ENCODE measurements at places on chromosomes 6 and 20.

GRCh38 chr6:155444952-155445903, 10.4 kb downstream of the NOX3 start:
- DNase-seq = no peak

- no peak for DNase-seq
Observed at GRCh38 chr20:49563015-49563980, 4.6 kb downstream of the PTGIS start.

DNA sequence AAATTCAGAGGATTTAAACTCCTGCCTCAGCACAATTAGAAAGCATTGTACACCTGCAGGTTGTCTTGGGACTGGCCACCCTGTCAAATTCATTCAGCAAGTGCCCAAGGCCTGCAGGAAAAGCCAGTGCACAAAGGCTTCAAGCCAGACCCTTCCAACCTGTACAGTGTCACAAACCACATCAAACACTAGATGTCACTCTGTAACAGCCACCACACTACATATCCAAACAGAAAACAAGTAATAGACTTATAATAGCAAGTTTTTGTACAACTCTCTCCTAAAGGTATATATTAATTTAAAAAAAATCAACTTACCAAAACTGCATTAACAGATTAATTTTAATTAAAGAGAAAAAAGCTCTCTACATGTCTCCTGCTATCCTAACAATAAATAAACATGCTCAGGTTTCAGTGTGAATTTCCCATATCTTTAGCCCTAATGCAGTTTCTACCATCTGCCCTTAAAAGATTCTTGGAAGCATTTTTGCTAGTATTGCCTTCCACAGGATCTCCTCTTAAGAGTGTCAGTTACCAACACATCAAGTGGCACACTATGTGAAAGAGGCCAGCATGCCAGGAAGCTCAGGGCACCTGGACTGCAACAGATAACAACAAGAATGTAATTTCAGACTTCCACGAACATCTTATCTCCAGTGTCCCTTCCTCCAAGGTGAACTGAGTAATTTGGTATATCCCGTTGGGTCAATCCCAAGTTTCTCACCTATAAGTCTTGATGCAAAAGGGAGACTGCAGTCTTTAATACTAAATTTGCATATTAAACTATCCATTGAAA, 47.5 kb downstream of the RALGAPA2 start:
- peak; percentile 21 for DNase-seq

GRCh38 chr6:18388942-18389341, 1.8 kb downstream of the RNF144B start:
- no peak for DNase-seq

DNA sequence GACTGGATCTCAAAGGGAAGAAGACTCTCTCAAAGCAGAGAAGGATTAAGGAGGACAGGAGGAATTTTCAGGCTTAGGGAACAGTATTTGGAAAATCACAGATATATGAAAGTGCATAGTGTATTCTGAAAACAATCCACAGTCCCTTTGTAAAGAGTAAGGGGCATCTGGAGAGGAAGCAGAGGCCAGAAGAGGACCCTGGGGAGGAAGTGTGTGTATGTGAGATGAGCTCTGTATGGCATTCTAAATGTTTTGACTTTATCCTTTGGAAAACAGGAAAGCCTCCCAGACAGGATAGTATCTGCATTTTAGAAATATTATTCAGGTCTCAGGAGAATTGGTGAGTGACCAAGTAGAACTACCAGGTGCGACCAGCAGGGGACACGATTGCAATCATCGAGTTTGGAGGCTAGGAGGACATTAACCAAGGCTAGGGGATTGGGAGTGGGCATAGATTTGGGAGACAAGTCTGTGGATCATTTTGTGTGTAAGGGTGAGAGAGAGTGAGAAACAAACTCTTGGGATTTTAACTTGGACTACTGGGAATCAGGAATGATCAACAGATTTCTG, 38.3 kb upstream of the FAM184A start:
- DNase-seq = no peak

GRCh38 chr20:59470521-59470920, 133.8 kb upstream of the PHACTR3 start:
- DNase-seq = no peak

- no peak for DNase-seq
Observed at GRCh38 chr20:64236137-64237088, 19.1 kb upstream of the PCMTD2 start.

DNA sequence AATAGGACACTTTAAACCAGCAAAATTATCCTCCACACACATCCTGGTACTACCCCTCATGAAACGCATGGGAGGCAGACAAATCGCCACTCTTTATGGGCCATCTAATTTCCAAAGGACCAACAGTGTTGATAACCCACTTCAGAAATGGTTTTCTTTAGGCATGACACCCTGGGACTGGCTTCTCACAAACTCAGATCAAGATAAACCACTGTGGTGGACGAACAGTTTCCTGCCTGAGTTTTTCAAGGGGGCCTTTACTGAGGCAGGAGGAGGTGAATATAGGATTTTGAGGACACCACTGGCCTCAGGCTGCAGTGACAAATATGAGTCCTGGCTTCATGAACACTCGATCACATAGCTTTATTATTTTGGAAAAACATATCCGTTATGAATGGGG, 26.0 kb downstream of the TRAM2 start:
- no peak for DNase-seq

- DNase-seq = no peak
Observed at GRCh38 chr6:128601060-128601459, 80.7 kb upstream of the PTPRK start.

DNA sequence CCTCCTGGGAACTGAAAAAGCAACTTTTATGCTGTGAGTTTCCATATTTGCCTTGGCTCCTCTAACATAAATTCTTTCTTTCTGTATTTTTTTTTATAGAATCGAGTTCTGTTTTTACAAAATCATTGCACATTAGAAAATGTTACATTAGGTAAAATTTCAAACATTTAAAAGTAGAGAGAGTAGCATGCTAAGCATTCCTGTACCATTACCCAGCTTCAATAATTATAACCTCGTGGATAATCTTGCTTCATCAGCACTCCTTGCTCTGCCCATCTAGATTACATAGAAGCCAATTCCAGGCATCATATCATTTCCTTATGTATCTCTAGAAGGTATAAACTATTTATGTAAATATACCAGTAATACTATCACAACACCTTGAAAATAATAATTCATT, 15.4 kb upstream of the FBXO30 start:
- DNase-seq = no peak

- no peak for DNase-seq
Observed at GRCh38 chr20:22070610-22071058, 365.2 kb downstream of the PAX1 start.

GRCh38 chr6:73610444-73611275, 43.1 kb downstream of the SLC17A5 start:
- no peak for DNase-seq

DNA sequence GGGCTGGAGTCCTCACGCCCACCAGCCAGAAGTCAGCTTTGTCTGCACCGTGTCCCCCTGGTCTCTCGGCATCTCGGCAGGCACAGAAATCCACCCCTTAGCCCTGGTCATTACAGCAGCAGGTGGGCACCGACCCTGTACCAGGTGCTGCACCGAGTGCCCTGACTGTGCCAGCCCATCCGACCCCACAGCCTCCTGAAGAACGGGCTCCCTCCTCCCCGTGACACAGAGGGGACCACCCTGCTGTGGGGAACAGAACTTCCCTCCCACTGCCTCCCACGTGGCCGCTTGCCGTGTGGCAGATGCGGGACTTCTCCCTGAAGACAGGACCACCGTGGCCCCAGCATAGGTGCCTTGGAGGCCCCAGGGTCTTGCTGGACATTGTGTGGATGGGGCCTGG, 161.2 kb downstream of the TAF4 start:
- DNase-seq = no peak

DNA sequence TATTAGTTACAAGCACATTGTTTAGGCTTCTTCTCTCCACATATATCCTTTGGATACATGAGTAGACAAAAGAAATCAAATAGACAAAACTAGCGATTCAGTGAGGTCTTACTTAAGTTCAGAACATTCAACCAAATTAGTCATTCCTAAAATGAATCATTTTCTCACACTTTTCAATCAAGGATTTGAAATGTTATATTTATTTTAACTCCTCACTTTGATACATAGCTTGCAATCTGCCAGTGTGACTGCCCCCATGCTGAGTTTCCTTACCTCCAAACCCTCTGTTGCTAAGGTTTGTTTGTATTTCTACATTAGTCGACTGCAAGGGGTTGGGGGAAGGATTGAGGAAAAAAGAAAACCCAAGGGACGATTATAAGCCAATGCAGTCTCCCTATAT, 3.5 kb upstream of the MOXD1 start:
- no peak for DNase-seq

DNA sequence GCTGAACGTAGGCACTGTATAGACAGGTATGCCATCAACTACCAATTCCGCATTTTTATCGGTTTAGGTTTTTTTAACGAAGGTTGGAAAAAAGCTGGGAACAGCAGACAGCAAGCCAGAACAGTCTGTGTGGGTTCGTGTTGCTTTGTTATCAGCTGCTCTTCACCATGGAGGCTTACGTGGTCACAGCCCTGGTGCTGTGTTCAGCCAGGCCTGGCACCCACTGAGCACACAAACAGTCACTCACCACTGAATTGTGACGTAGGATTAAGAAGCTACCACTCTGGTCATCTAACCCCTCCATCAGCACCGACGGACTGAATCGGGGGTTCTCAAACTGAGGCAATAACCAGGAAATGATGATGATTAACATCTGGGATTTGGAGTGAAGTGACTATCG, 13.2 kb downstream of the FAM210B start:
- DNase-seq = no peak

GRCh38 chr20:59948828-59949720, 8.9 kb downstream of the FAM217B start:
- DNase-seq = peak; percentile 41

- no peak for DNase-seq
Observed at GRCh38 chr20:49287555-49288249, 9.8 kb upstream of the ZNFX1 start.

DNA sequence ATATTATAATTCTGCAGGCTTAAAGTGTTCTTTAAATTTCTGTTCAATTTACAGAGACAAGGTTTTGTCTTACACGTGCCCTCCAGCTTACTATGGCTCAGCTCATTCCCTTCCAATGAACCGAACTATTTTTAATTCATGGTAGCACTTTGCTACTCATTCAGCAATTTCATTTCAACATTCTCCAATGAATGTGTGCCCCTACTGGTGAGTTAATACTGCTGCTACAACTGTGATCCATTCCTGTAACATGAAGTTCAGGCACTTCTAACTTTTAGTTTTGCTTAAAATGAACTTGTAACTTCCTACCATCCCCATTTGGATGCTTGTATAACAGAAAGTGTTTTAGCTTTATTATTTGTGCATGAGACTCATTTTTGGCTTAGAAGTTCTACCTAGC, 99.7 kb downstream of the F13A1 start:
- no peak for DNase-seq

DNA sequence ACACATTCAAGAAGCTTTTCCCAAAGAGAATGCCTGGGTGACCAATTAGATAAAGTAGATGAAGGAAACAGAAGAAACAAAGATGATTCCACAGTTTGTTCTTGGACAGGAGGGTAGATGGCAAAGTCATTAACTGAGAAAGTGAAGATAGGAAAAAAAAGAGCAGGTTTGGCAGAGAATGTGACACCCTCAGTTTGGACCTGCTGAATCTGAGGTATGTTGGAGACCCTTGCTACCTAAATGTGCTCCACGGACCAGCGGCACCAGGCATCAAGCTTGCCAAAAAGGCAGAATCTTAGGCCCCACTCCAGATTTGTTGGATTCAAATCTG, 49.7 kb downstream of the ARHGAP18 start:
- no peak for DNase-seq

GRCh38 chr20:25280574-25281535, 33.0 kb downstream of the PYGB start:
- DNase-seq = no peak

DNA sequence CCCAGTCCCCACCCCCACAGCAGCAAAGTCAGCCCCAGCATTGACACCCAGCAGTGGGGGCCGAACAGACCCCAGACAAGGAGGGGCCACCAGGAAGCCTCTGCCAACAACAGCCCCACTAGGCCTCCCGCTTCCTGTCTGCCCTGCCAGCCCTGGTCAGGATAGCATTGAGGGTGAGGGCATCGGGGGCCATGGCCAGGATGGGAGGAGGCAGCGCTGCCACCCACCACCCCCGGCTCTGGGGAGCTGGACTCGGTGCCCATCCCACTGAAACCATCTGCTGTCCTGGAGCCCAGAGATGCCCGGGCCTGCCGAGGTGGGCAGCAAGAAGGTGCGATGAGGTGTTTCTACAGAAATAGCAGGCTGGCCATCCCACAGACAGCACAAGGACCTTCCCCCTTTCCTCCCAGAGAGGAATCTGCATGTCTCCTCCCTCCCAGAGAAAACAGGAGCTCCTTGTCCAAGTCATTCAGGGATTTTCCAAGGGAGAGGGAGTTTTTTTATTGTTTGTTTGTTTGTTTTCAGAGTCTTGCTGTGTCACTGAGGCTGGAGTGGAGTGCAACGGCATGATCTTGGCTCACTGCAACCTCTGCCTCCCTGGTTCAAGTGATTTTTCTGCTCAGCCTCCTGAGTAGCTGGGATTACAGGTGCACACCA, 62.1 kb upstream of the BHLHE23 start:
- DNase-seq = no peak

DNA sequence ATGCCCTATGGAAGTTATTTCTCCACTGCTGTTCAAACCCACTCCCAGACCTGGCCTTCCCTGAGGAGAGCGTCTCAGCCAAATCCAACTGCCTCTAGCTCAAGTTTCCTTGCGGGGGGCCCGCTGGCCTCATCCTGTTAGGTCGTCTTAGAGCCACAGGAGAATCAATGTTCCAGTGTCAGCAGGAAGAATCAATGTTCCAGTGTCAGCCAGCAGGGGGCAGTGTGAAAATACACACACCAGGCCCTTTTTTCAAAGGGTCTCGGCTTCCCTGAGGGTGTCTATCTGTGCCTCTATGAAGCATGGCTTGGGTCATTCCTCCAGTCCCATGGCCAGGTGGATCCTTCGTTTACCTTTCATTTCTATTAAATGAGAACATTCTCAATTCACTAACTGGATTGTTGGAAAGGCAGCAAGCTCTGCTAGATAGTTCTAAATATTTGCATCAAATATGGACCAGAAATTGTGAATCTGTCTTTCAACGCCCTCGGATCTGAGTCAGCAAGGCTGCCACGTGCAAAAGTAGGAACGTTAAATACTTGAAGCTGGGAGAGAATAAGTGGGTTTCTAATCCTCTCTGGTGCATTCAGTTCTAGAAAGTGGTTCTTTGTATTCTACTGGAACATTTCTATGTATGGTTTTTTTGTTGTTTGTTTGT, 19.2 kb downstream of the PRND start:
- DNase-seq = no peak

GRCh38 chr6:143642403-143642802, 35.4 kb upstream of the PHACTR2 start:
- no peak for DNase-seq

GRCh38 chr6:166153966-166154365, 13.7 kb downstream of the TBXT start:
- no peak for DNase-seq
